ENCODE measurements at places on chromosomes 3 and 15.

GRCh38 chr3:37461485-37462000, 287.2 kb upstream of the LRRFIP2 start:
- DNase-seq, result no peak

DNA sequence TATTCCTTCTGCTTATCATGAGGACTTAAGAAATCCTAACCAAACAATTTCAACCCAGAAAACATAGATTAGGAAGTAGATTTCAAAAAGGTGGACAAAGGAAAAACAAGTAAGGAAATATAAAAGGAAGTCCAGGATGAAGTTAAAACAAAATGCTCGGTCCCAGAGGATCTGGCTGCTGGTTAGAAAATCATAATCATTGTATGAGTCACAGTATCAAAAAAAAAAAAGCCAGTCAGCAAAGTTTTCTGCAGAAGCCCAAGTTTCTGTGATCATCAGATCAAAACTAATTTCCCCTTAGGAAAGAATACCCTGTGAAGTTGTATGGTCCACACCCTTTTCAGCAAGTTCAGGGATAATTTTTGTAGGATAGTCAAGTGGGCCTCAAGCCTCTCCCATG, 43.0 kb upstream of the LRTM1 start:
- no peak for DNase-seq

DNA sequence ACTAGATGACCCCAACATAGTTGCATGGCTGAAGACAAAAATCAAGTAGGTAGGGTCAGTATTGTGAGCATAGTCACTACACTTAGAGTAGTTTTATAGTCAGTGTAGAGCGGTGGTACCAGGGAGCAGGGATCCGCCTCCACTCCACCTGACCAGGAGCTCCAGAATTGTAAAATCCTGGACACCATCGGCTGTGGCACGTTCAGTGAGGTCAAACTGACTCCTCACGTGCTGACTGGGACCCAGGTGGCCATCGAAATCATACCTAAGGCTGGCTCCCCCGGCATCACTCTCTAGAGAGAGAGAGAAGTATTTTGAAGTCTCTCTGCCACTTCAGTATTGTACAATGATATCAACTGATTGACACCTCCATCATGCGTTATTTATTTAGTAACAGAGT, 59.7 kb upstream of the TAMM41 start:
- no peak for DNase-seq

DNA sequence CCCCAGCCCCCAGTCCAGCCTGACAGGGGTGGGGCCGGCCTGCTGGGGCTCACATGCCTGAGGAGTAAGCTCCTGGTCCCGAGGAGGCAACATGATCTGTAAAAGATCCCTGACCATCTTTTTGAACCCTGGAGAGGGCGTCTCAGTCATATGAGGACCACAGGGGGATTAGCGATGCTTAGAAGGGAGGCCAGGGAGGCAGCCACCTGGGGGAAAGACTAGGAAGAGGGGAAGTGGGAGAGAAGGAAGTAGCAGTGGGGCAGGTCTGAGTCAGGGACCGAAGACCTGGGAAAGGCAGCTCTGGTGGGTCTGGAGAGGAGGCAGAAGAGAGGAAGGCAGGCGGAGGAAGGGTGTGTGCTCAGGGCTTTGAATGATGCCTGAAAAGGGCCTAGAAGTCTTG, 18.9 kb downstream of the PIF1 start:
- no peak for DNase-seq

DNA sequence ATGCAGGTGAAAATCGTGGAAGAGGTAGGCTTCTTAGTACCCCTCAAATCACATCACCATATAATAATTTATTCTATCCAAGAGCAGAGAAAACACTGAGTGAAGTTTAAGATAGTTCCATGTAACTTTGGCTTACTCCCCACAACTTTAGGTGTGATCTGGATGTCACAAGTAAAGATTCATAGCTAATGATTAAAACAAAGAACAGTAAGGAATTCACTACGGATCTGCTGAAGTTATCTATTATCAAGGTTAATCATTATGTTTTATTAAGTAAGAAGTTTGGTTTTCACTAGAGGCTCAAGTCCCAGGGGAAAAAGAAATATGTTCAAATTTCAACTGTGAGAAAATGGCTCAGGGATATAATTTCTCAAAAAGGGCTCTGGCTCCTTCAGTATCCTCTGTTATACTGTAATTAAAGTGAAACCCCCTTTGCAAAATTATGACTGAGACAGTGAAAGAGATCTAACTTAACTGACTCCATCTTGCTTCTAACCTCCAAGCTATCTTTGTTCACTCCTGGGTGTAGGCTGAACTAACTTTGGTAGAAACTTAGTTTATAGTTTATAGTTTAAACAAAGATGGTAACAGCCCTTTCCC, 17.1 kb downstream of the CD80 start:
- DNase-seq, result no peak

- DNase-seq, result no peak
Observed at GRCh38 chr15:65029736-65030208, 333 bp upstream of the MTFMT start.

- no peak for DNase-seq
Observed at GRCh38 chr3:126983653-126984390, 907 bp downstream of the PLXNA1 start.

- no peak for DNase-seq
Observed at GRCh38 chr15:76495487-76495886, 158.9 kb downstream of the ISL2 start.

DNA sequence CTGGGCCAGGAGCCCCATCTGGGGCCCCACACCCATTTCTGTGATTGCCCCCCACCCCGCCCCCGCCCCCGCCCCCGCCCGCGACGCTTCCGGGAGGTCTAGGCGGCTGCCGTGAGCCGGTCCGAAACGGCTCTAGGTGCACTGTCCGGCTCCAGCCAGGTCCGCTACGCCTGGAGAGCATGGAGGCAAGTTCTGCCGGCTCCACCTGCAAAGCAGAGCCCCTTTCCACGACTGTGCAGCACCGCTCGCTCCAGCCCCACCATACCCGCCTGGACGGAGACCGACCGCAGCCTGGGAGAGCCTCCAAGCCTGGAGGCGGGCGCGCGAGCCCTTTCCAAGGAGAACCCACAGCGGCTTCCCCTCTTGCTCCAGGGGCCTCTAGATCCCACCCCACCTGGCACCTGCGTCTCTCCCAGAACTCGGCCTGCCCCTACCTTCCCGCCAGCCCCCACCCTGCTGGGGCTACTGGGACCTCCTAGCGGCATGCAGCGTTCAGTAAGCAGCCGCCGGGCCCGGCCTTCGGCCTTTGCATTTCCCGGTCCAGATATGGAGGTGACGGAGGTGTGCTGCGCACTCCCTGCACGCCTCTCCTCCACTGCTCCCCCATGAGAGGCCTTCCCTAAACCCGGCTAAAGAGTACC, 66.2 kb downstream of the KLF13 start:
- DNase-seq, result no peak

- DNase-seq, result no peak
Observed at GRCh38 chr3:186551387-186551786, 7.2 kb upstream of the CRYGS start.

GRCh38 chr3:121624147-121624899, 31.1 kb downstream of the FBXO40 start:
- DNase-seq, result no peak

DNA sequence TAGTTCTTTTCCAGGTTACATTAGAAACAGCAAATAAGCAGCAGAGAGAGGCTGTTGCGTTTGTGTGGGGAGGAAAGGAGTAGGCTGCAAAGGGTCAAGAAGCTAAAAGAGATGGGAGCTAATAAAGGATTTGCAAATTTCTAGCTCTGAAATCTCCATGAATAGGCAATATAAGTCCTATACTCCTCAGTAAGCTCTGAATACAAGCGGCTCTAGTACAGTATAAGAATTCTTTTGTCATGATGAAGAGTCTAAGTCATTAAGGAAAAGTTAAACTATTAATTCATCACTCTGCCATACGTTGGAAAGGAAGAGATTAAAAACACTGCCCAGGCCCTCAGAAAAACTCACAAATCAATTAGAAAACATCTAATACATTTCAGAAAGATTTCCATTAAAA, 59.3 kb downstream of the CEP152 start:
- no peak for DNase-seq

GRCh38 chr3:46215810-46216414, 7.8 kb upstream of the CCR1 start:
- no peak for DNase-seq

- no peak for DNase-seq
Observed at GRCh38 chr15:96273317-96274086, 57.0 kb upstream of the NR2F2 start.

GRCh38 chr3:97838393-97838792, 16.6 kb downstream of the CRYBG3 start:
- no peak for DNase-seq

DNA sequence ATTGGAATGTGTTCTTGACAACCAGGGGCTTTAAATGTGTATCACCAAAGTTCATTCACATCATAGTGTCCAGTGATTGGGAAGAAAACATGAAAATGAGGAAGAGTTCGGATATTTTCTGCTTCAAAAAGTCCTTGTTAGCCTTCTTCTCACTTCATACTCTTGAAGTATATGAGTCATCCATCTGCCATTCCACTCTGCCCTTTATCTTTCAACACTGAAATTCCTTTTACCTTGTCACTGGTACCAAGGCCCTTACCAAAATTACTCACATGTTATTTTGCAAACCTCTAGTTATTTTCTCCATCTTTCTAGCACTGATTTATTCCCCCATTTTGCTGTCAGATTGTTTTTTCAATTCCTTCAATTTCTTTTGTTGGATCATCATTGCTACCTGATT, 32.5 kb downstream of the OR5H15 start:
- DNase-seq, result no peak

DNA sequence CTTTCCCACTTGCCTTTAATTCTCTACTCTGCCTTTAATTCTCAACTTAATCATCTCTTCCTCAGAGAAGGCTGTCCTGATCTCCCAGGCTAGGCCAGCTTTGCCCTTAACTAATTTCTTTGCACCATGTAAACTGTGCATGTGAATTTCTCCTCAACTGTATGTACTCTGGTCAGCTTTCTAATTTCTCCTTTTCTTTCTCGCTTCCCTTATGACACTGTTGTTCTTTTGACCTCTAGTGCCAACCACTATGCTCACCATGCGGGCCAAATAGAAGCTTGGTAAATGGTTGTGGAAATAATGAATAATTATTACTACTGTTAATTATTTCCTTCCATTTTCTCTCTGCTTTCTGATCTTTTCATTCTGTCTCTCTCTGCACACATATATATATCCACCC, 269.0 kb upstream of the CRBN start:
- DNase-seq, result no peak

GRCh38 chr3:143511174-143511879, 336.9 kb downstream of the SLC9A9 start:
- DNase-seq, result no peak

DNA sequence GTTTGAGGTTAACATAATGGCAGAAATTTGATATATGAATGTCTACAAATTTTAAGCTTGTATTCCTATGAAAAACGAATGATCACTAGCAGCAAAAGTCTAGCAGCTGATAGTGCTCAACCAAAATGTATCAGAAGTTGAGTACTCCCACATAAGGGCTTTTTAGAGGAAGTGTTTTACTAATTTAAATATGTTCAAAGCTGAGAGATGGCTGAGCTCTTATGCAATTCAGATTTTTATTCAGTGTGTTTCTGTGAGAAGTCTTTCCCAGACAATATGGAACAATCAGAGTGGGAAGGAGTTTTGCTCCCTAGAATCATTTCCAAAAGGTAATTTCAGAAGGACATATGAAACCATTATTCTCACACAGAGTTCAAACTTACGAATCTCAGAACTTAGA, 327.0 kb downstream of the ZPLD1 start:
- DNase-seq, result no peak

GRCh38 chr3:17420668-17421067, 321.8 kb downstream of the TBC1D5 start:
- no peak for DNase-seq

DNA sequence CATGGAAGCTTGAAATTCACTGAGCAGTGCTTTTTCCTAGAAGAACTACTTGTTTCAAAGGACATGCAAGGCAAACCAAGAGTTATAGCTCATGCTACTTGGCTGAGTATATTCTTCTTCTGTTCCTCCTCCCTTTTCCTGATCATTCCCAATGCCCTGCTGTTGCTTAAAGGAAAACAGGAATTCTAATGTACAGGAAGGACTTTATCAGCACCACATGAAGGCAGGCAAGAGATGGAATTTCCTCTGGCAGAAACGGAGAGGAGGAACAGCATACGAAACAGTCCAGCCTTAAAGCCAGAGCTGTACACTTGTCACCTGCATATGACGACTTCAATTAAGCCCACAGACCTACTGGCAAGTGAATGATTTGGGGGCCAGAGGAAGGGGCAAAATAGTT, 15.7 kb downstream of the MEIS2 start:
- DNase-seq, result no peak

DNA sequence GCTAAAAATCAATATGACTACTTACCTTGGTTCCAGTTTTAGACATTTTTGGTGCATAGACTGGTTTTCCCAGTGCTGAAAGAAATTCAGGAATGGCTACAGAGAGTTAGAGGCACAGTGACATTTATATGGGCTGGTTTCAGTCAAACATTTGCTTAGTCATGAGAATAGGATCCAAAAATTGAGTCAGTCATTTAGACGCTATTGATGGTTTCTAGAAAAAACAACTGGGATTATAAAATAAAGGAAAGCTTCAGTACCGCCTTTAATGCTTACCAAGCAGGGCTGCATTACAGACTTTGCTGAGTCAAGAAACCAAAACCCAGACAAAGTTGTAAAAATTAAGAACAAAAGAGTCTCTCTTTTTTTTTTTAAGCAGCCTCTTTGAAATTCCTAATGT, at the start of gene CRYGS:
Gene CRYGS (minus strand): TSS at position 100 of the 400 bp plus-strand sequence. CDS start 54 bp downstream, at position 46.
- no peak for DNase-seq

GRCh38 chr3:111594205-111594604, 941 bp downstream of the ZBED2 start:
- DNase-seq, result no peak

- no peak for DNase-seq
Observed at GRCh38 chr3:100634493-100635272, 25.3 kb downstream of the ADGRG7 start.

DNA sequence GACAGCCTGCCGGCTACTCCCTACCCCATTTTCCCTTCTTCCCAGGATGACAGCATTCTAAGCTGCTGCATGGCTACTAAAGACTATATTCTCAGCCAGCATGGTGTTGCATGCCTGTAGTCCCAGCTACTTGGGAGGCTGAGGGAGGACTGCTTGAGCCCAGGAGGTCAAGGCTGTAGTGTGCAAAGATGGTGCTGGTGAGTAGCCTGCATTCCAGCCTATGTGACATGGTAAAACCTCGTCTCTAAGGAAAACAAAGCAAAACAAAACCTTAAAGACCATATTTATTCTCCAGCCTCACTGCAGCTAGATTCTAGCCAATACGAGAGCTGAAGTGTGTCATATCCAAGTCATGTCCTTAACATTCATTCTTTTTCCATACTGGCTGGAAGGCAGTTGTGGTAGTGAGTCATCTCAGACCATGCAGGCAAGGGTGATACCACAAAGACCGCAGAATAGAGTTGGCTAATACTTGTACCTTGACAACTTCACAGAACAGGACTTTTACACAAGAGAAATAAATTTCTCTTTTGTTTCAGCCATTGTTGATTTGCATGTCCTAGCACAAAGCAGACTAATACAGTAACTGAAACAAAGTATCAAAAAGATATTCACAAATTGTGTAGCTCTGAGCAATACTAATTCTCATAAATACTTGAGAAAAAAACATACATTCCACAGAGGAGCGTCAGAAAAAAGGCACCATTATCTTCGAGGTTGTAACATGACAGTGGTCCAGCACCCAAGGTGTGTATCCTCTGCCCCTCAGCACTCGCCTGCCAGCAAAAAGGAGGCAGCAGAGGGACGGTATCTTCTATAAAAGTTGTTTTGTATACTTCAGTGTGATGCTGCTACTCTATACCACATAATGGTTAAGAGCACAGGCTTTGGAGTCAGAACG, 14.8 kb downstream of the PBRM1 start:
- peak; percentile 57 for DNase-seq

Measured in inflammatory macrophage (primary cell).